ENCODE measurements at places on chromosomes 7 and 10.

GRCh38 chr10:72754275-72755032 is 62.5 kb downstream of the MCU start:
- DNase-seq = no peak

DNA sequence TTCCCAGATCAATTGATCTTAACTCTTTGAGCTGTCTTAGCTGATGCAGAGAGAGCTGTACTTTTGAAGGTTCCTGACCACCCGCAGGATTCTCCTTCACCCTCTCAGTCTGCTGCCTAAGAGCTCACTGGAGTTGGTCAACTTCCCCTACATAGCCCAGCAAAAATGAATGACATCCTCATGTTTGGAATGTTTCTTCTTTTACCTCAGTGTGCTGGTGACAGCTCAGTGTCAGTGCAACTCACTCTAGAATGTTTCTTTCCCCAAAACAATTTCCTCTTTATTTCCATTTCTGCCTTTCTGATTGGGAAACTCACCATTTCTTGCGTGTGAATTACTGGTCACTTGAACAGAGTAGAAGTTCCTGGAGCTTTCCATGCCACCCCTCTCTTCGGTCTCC is 48.7 kb downstream of the LSMEM1 start:
- DNase-seq = no peak

DNA sequence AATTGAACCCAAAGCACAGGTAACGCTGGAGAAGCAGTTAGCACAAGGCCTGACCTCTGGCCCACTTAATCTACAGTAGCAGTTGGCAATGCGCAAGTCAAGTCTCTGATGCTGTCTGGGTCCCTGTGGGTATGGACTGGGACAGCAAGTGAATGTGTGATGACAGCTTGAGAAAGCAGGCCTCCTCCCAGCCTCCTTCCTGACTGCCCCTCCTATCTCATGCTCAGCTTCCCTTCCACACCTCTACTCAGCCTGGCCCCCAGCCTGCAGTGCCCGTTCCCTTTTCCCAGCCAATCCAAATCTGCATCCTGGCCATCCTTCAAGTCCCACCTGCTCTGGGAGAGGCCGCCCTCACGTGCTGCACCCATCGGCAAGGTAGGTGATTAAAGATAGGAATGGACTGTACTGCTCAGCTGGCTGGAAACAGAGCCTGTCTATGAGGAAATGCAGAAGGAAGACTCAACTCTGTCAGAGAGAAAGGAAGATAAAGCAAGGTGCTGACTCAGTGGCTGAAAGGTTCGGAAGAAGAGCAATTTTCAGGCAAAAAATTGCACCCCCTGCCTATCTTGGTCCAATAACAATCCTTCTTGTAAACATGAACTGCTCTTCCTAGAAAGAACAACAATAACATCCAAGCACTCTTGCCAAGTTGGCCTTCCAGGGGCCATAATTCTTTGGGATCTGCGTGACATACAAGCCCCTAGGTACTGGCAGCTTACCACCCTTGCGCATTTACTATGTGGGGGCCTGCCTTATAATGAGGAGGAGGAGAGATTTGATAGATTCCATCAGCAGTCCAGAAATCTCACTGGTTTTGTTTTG is 16.6 kb upstream of the FGFR2 start:
- no peak for DNase-seq

DNA sequence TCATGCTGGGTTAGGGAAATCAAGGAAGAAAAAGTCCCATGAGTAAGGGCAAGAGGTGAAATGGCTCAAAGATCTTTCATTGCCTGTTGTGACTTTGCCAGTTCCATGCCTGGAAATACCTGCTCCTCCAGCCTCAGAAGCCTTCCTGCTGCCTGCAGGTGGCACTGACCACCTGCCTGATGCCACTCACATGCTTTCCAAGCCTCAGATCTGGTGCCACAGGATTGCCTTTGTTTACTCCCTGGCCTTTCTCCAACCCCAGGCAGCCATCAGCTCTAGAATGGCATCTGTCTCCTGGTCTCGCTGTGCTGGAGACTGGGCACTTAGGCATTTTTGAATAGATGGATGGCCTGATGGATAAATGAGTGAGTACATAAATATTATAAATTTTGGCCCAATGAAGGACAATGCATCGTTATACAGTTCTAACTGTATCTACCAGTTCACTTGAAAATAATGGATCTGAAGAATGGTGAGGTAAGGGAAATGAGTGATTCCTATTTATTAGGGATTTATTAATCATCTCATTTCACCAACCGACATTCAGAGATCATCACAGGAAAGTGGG is 657.2 kb downstream of the INHBA start:
- DNase-seq = no peak

All from CD8-positive, alpha-beta memory T cell (primary cell).